ENCODE measurements at places on chromosomes 3 and 15.

- no peak for DNase-seq
Observed at GRCh38 chr3:48797626-48798025, 50.0 kb downstream of the PRKAR2A start.

- DNase-seq = no peak
Observed at GRCh38 chr3:100759950-100760349, 50.7 kb downstream of the TFG start.

- DNase-seq = no peak
Observed at GRCh38 chr3:144189044-144189443, 217.4 kb downstream of the DIPK2A start.

DNA sequence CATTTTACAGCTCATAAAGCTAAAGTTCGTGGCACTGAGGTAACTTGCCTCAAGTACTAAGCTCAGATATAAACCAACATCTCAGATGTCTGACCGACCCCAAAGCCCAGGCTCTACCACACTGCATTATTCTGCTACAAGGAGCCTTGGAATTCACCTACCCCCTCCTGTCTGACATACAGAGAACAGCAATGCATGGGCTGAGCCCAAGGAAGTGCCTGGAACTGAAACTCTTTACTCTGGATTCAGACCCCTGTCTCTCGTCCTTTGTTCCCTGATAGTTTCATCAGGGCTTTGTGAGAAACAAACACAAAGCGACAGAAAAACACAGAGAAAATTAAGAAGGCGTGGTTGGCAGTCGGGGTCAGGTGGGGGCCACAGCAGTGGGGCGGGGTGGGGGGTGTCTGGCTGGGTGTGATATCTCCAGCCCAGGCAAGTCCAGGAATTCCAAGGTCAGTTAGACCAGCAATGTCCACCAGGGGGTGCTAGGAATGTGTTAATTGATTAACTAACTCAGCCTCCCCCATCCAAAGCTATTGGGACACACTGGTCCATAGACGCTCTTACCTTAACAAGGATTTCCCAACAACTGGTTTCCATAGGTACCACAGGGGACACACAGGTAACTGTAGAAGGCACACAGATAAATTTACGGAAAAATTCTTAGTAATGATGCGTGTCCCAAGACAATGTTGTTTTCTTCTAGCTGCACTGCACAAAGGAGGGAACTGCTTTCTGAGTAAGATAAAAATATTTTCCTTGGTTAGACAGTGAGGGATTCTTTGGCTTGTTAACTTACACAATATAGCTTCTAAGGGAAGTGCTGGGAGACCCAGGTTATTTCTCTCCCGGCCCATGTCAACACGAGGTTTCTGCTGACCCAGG, 18.8 kb upstream of the SSUH2 start:
- peak; percentile 85 for DNase-seq

DNA sequence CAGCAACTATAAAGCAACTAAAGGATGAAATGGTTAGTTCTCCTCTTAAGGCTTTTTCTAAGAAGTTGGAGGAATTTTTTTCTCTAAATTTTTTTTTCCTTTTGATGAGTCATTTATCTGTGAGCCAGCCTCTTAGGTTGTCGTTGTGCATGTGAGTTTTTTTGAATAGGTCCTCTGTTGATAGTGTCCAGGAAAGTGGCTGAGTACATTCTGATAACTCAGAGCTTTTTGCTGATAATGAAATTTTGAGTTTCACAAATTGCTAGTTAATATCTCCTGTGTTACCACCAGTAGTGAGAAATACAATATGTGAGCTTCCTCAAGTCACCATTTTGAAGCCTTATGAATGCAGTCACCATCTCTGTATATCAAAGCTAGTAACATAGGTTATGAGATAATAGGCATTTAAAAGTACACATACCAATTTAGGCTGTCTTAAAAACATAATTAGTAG, 7.1 kb upstream of the LXN start:
- no peak for DNase-seq

GRCh38 chr3:69204315-69204957, 82.0 kb upstream of the LMOD3 start:
- no peak for DNase-seq

DNA sequence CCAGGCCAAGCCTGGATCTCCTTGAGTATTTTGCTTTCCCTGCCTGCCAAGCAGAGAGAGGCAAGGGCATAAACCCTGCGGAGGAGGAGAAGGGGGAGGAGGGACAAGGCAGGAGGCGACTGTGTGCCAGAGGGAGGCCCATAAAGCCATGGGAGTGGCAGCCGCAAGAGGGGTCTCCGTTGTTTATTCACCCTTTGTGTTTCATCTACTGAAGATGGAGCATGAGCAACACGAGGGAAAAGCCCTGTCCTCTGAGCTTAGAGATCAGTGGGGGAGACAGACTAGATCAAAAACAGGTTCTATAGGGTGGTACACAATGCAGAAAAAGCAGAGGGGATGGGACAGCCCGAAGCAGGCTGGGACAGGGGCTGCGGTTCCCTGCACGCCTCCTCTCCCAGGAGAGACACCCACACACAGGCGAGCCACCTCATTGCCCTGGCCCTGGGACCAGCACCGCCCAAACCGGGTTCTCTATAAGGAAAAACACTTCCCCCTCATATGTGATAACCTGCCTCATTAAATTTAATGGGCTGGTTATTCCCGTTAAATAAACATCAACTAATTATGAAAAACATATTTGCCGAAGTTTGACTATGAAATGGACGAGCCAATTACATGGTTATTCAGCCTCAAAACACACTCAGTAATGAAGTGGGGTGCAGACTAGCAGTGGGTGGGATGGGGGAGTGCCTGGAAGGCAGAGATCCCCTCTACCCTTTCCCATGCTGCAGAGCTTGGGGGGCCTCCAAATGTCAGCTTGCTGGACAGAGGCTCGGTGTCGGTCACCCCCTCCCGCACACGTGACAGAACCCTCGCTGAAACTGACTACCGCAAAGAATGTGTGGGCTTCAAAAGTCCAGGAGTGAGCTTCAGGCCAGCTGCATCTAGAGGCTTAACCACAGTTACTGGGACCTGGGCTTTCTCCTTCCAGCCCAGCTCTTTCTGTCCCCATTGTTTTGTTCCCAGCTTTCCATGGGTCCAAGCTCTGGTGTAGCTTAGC, 14.2 kb upstream of the PLXNA1 start:
- DNase-seq = no peak

DNA sequence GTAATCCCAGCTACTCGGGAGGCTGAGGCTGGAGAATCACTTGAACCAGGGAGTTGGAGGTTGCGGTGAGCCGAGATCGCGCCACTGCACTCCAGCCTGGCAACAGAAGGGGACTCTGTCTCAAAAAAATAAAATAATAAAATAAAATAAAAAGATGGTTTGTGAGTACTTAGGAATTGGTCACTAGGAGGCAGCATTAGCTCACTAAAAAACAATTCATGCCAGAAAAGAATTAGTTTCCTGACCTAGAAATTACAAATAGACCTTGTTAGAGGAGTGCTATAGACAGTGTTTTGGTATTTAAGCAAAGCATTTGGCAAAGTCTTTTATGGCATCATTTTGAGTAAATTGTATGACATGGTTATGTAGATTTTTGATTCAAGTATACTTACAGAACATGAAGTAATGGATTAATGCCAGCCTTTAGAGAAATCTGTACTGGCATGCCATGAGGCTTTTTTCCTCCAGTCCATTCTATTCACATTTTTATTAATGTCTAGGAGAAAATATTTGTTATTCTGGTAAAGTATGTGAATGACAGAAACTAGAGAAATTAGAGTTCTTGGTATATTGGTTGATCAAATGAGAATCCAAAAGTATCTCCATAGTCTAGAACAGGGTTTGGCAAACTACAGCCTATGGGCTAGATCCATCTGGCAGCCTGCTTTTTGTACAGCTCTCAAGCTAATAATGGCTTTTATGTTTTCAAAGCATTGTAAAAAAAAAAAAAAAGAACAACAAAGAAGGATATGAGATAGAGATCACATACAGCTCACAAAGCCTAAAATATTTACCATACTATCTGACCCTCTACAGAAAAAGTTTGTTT, 81.6 kb downstream of the LRRC49 start:
- no peak for DNase-seq

GRCh38 chr15:74768771-74769342, 13.0 kb upstream of the CSK start:
- DNase-seq = no peak

- DNase-seq = no peak
Observed at GRCh38 chr3:83849106-83849730, 1109.6 kb upstream of the CADM2 start.

GRCh38 chr15:68376447-68377060, 55.4 kb downstream of the ITGA11 start:
- no peak for DNase-seq

GRCh38 chr3:146974001-146974400, 368.9 kb upstream of the PLSCR5 start:
- DNase-seq = no peak

GRCh38 chr15:79092382-79092781, 1.8 kb upstream of the RASGRF1 start:
- no peak for DNase-seq

Measured in NCI-H2029 (cell line).